ENCODE measurements at places on chromosomes 5 and 9. TPM values are rescaled to one million over a fixed set of nuclear protein-coding genes. Genes with fewer than 3 reads are reported as not detected.

Gene CDC25C
- 5.2 TPM for polyA plus RNA-seq

Gene GCNT1
- polyA plus RNA-seq, result 1.1 TPM

Gene TEK
- polyA plus RNA-seq, result 0.03 TPM

Gene LECT2
- 0.60 TPM for polyA plus RNA-seq

Gene PCDHGA7
- polyA plus RNA-seq, result 7.8 TPM

Gene CREBRF
- polyA plus RNA-seq, result 2.4 TPM

Gene OR1J1
- not detected for polyA plus RNA-seq

Gene GABRG2
- not detected for polyA plus RNA-seq

Gene FGFR4
- 4.4 TPM for polyA plus RNA-seq

Gene C9orf153
- polyA plus RNA-seq, result 0.03 TPM

Gene MEF2C
- polyA plus RNA-seq, result 0.93 TPM

Gene GFI1B
- 0.03 TPM for polyA plus RNA-seq

Gene PLPPR1
- not detected for polyA plus RNA-seq

Gene DNAJB5
- polyA plus RNA-seq, result 4.0 TPM
